Activated CD4-positive, alpha-beta T cell treated with anti-CD3 and anti-CD28 coated beads for 48 hours (primary cell): ENCODE measurements at places on chromosomes 4 and X.

DNA sequence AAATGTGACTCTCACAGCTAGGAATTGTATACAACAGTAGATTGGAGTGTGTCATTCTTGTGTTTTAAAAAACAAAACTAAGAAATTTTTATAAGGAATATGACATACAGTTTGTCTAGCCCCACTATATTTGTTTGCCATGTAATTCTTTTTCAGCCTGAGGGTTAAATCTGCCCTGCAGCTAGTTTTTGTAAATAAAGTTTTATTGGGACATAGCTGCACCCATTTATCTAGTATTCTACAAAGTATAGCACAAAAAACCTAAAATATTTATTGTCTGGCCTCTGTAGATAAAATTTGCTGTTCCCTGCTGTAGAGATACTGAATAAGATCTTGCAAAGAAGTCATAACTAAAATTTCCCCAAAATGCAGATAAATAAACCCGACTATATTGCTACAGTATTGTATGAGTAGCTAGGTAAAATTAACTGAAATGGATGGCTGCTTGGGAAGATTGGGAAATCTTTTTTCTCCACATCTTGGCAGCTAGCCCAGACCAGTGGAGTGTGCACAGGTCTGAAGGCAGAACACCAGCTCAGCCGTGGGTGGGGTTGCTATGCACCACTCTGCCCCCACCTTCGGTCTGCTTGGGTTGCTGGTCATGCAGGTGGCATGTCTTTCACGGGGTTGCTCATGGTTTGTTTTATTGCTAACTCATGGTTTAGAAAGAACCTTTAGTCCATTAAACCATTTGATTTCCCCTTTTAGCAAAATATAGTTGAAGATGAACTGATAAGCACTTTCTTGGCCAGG, 127.9 kb downstream of the KLHL8 start:
- peak; percentile 22 for DNase-seq

DNA sequence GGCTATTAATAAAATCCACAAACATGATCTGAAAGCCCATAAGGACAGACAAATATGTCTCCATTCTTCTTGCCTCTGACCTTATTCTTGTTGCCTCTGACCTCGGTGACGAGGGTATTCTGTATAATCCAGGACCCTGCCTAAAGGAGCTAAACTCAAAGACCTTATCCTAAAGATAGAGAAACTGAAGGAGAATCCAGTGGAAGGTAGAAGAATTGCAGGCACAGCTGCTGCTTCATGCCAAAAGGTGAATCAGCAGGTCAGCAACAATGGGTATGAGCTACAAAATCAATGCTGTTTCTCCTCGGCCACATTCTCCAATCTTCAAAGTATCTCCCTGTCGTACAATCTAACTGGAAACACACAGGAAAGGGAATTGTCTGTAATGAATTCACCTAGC, 71.4 kb downstream of the INTS6L start:
- DNase-seq, result no peak

- no peak for DNase-seq
Observed at GRCh38 chr4:1972414-1972813, 36.4 kb downstream of the NELFA start.

- DNase-seq, result no peak
Observed at GRCh38 chr4:109690690-109691410, 12.4 kb downstream of the CASP6 start.

DNA sequence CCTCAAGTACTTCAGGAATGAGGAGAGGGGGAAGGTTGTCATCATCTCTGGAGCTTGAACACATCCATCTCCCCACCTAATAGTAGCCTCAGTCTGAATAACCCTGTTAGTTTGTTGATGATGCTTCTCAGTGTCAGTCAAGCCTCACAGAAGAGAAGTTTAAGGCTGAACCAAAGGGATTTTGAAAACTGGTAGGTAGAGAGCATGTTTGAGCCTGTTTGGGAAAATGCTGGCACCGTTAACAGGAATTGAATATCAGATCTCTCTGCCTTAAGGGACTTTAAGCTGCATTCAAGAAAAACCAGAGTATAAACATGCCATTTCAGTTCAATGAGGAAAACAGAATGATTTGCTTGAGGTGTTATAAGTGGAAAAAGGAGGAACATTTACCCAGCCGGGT, 73.1 kb downstream of the MAPK10 start:
- DNase-seq, result no peak

DNA sequence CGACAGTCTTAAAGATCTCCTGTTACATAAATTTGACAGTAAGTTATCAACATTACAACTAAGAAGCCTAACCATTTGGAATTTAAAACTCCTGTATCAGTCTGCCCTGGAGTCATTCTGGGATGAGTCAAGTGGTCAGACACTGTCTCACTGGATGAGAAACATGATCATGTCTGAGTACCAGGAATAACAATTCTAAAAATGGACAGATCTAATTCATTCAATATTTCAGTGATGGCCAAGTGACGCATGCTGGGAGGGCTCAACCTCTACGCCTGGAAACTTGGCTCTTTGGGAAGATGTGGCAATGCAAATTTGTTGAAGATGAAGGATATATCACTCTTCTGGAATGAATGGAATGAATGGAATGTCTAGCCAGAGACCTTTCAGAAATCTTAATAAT, 1427.2 kb downstream of the STIM2 start:
- DNase-seq, result no peak

DNA sequence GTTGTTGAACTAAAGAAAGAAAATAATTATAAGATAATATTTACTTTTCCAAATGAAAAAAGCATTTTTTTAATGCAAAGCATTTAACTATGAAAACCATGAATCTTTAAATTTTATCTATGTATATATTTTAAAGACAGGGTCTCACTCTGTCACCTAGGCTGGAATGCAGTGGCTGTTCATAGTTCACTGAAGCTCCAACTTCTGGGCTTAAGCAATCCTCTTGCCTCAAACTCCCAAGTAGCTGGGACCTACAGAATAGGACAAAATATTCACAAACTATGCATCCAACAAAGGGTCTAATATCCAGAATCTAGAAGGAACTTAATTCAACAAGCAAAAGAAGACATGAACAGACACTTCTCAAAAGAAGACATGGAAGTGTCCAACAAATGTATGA, 55.9 kb upstream of the ALB start:
- no peak for DNase-seq

GRCh38 chrX:5176766-5177165, 1051.9 kb downstream of the NLGN4X start:
- no peak for DNase-seq

- DNase-seq, result no peak
Observed at GRCh38 chr4:38684271-38684670, 20.3 kb downstream of the KLF3 start.

GRCh38 chr4:182350041-182350440, 106.8 kb downstream of the TENM3 start:
- no peak for DNase-seq

GRCh38 chr4:132180020-132180427, 969.1 kb upstream of the PCDH10 start:
- no peak for DNase-seq

DNA sequence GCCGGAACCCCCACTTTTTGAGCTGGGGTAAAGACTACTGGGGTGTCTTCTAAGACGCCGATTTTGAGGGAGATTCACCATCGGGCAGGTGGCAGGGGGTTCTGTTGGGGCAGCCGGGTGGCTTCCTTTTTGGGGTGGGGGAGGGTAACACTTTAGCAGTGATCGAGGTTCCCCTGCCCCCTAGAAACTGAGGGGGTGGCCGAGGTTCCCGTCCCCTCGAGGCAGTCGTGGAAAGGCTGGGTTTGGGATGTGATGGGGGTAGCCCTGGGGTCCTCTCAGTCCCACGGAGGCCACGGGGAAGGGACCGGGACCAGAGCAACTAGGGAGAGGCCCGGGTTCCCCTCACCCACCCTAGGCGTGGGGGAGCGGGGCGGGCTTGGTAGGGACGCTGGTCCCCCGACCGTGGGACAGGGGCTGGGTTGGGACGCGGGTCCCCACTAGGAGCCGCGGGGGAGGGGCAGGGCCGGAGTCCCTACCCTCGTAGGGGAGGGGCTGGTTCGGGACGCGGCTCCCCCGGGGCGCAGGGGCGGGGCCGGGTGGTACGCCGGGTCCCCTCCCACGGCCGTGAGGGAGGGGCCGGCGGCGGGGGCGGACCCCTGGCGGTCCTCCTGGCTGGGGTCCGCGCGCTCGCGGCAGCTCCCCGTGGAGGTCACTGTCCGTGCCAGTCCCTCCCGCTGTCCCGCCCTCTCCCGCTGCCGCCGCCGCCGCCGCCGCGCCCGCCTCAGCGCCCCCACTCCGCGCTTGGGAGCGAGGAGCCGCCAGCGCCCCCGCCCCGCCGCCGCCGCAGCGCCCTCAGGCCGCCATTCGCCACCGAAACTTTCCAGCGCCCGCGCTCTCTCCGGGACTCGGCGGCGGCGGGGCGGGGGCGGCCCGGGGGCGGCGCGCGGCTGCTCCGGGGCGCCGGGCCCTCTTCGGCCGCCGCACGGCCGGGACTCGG, at the start of gene TBL1X:
Gene TBL1X (plus strand): TSS at position 624 of the 937 bp plus-strand sequence. CDS start 188,529 bp downstream, outside the sequence.
- DNase-seq, result peak; percentile 62

DNA sequence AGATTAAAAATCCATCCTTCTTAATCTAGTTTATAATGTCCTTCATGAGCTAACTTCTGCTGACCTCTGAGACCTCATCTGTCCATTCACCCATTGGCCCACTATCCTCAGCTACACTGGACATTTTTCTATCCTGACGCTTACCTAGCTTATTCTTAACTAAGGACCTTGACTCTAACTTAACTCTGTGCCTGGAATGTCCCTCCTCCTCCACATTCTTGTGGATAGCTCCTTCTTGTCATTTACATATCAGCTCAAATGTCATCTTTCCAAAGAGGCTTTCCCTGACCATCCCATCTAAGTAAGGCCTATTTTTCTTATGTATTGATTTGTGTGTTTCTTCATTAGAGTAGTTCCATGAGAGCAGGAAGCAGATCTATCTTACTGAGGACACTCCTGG, 54.7 kb downstream of the ATXN3L start:
- no peak for DNase-seq

GRCh38 chr4:11073621-11074051, 355.1 kb downstream of the HS3ST1 start:
- no peak for DNase-seq

DNA sequence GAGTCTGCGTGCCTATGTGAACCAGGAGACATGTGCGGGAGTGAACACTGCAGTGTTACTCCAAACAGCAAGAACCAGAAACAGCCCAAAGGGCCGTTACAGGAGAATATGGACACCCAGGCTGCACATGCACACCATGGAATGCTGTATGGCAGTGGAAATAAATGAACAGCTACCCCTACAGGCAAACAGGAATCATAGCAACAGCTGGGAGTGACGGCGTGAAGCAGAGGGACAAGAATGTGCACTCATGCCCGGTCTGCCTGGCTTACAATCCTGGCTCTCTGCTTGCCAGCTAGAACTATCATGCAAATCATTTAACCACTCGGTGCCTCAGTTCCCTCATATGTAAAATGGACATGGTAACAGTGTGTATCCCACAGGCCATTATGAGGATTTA, 16.6 kb downstream of the GPKOW start:
- DNase-seq, result peak; percentile 10

GRCh38 chrX:70437011-70437410, 7.6 kb upstream of the DLG3 start:
- no peak for DNase-seq

GRCh38 chr4:19675172-19675811, 576.4 kb upstream of the SLIT2 start:
- no peak for DNase-seq

DNA sequence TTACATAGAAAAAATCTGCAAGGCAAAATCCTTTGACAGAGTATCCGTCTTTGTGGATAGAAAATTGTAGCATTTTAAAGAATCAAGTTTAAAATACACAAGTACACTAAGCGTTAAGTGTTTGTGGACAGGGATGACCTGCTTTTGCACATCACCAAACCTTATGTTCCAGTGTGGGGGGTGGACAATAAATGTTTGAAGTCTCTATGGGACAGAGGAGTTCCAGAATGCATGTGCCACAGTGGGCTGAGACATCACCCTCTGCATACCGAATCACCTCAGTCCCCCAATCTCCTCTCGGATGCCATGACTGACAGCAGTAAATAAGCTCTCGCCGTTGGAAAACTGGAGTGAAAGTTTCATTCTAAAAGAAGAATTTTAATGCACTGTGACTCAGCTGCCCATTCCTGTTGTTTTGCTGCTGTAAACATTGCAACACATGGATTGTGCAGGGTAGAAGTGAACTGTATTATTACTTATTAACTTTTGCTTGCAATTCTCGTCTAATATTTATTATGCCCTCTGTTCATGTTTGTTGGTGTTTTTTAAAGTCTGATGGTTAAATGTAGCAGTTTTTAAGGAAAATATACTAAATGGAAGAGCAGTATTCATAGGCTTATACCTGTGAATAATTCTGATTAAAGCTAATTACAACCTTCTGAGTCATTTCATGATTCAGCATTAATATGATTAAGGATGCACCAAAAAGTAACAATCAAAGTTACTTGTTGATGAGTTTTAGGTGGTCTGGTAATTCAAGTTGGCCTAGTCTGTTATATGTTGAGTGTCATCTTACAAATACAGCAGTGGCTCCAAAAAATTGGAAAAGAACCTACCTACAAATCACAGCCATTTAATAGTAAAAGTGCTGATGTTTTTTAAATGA, 24.0 kb downstream of the CDKN2AIP start:
- no peak for DNase-seq

DNA sequence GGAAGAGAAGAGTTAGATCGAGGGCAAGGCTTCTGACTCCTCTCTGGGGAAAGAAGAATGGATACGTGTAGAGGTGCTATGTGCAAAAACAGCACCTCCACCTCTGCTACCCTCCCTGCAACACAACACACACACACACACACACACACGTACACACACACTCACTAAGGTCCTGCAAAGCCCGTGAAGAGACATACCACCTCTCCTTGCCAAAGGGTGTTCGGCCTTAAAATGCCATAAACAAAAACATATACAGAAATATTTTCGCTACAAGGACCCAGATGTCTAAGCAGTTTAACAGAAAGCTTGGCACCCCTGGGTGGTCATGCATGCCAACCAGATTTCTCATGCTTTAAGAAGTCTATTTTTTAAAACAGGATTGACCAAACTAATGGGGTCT, 1.5 kb downstream of the TIFA start:
- DNase-seq, result no peak

- DNase-seq, result no peak
Observed at GRCh38 chr4:183989931-183990330, 84.8 kb downstream of the STOX2 start.

GRCh38 chr4:86975927-86976326, 41.1 kb downstream of the AFF1 start:
- no peak for DNase-seq

DNA sequence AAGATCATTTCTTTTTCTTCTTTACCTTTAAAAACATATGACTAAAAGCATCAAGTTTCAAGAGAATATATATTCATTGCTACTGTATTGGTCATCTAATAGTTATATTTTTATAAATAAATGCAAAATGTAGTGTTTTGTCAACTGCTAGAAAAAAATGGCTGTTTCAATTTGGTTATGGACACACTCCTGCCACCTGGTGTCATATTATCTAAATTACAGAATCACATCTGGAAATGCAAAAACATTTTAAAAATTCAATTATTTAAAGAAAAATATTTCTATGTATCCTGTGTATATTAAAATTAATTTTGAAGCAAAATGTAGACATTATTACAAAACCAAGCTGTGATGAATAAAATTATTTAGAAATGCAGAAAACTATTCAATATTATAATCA, 329.4 kb upstream of the PCDH18 start:
- DNase-seq, result no peak

- DNase-seq, result no peak
Observed at GRCh38 chr4:11216520-11216919, 212.2 kb downstream of the HS3ST1 start.
